Forelimb muscle (tissue), 1 donor: ENCODE measurements at places on chromosomes 16 and 17. TPM values are rescaled to one million over a fixed set of nuclear protein-coding genes. Genes with fewer than 3 reads are reported as not detected.

- DNase-seq = no peak
These were observed 69.7 kb upstream of the DNAJA2 start for GRCh38 chr16:47043200-47043599.

DNA sequence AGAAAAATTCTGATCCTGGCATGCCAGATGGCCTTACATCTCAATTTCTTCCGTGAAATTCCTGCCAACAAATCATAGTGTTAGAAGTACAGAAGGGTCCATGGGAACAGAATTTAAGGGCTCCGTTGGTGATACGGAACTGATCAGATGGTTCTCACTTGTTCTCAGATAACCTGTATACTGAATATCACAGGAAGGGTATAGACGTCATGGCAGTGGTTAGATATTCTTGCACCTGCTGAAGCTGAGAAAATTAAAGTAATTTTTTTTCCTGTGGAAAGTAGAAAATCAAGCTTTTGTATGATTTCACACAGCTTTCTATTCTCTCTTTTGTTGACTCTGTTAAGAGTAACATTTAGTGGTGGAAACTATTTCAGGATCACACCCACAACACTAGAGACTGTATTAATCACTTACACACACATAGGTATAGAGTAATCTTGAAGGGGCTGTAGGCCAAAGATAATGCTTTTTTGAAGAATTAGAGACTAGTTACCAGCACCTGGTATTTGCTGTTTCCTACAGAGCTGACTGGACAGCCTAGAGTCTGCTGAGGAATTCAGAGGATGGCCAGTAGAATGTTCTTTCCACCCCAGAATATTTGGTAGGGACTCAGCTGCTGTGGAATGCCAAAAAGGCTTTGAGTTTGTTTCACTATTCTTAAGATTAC is 7.5 kb downstream of the TENT4B start:
- no peak for DNase-seq

GRCh38 chr17:35536664-35537171 is 760 bp downstream of the SLFN12L start:
- DNase-seq = no peak

DNA sequence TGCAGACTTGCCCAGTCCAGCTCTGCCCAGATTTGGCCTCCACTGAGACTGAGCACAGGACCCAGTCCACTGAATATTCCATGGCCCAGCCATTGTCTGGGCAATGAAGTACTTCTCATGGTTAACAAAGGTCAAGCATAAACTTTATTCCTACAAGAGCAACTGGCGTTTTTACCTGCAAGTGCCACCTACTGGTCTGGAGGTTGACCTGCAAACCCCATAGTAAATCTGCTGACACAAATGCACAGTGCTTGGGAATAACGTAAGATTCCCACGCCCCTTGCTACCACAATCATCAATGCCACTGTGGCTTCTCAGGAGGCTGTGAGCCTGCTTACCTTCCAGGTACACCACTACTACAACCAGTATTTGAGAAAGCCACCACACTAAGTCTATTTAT is 170.2 kb downstream of the CEP112 start:
- DNase-seq = no peak

DNA sequence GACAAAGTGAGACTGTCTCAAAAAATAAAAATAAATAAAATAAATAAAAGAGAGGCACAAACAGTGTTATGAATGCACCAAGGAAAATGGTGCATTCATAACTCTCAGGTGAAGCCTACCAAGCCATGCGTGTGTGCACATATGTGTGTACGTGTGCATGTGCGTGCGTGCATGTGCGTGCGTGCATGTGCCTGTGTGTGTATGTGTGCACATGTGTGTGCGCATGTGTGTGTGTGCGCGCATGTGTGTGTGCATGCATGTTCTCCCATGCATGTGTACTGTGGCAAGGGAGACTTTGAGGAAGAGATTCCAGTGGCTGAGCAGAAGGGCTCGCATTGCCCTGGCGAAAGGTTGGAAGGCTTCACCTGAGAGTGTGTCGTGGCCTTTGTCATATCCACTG is 4.7 kb downstream of the SPN start:
- no peak for DNase-seq

DNA sequence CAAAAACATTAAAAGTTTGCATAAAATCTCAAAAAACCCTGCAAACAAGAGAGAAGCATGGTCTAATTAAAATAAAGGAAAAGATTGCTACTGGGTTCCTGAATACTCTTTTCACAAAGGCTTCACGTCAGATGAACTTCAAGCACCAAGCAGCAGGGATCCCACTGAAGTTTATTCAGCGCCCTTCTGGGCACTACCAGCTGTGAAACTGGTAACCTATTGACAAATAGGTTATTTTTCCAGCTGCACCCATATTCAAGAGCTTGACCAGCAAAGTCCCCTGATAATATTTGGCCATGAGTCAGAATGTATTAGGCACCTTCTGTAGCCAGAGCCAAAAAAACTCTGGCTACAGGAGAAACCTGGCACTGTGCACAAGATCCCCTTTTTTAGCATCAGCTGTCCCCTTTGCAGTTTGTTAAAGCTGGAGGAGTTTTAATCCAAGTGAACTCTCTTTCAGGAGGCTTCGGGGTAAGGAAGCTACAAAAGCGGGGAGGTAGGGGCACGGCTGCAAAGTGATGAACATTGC is 60.3 kb downstream of the GRIN2A start:
- no peak for DNase-seq

DNA sequence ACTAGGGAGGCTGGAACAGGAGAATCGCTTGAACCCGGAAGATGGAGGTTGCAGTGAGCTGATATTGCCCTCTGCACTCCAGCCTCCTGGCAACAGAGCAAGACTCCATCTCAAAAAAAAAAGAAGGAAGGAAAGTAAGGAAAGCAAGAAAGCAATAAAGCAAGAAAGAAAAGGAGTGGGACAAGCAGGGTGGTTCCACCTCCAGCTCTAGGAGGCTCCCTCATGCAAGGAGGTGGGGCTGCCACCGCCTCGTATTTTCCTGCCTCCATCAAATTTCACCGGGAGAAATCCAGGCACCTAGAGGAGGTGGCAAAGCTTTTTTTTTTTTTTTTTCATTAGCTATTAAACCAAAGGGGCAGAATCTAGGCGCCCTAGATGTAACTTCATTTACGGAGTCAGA is 1.0 kb downstream of the CYB561 start:
- DNase-seq = no peak

- no peak for DNase-seq
These were observed 17.8 kb upstream of the RNPS1 start for GRCh38 chr16:2285731-2286191.

DNA sequence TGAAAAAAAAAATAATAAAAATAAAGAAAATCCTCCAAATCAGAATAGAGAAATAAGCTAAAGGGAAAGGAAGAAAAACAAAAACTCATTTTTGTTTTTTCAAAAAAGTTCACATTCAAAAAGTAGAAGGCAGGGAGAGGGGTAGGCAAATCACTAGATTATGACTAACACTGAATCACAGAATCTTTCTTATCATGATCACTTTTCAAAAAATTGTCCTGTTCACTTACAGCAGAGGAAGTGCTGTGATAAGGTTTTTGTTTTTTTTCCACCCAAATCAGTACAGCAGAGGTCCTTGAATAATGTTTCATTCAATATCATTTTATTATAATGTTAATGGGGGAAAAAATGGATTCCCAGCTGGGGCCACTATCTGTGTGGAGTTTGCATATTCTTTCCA is 106.4 kb downstream of the CA4 start:
- DNase-seq = no peak

DNA sequence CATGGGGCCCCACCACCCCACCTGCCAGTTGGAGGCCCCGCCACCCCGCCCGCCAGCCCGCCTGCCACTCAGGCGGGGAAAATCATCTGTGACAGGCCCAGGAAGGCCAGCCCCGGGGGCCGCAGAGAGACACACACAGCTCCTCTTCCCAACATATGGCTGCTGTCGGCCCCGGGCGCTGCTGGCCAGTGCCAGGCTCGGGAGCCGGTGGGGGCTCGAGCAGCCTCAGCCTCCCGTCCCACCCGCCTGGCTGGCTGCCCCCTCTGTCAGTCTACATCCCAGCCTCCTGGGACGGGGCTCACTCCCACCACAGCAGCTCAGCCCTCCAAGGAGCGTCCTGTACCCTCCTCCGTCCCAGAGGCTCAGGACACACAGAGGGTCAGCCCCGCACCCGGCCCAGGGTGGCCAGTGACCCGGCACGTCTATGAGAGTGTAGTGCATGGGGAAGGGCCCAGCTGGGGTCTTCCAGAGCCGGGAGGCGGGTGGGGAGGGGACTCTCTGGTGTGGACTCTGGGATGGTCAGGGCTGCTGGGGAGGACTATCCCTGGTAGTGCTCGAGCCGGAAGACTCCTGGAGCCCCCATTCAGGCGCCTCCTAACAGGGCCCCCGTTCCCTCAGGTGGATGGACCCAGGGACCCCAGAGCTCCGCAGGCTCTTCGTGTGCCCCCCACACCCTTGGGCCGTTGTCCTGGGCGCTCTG is 3.6 kb upstream of the PRR35 start:
- no peak for DNase-seq

GRCh38 chr16:46649588-46650253 is 28.5 kb upstream of the SHCBP1 start:
- DNase-seq = peak; percentile 65

GRCh38 chr17:37836593-37836992 is 87.6 kb upstream of the TBC1D3K start:
- no peak for DNase-seq

GRCh38 chr17:27896701-27897100 is 3.5 kb upstream of the LYRM9 start:
- no peak for DNase-seq

DNA sequence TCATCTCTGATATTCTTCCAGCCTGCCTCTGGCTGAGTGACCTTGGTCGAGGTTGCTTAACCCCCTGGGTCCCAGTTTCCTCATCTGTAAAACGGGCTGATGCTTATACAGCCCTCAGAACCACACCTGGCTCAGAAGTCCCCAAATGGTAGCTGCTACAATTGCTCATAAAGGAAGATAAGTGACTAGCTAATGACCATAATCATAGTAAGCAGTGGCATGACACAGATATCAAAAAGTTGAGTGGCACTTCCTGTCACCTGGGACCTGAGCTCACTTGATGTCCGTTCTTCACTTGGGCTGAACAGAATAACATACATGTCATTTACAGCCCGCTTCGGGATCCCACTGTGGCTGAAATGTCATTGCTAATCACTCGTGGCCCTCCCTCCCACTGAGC is 1.8 kb downstream of the MGRN1 start:
- no peak for DNase-seq

- no peak for DNase-seq
These were observed 7.0 kb upstream of the ADAM11 start for GRCh38 chr17:44751806-44752205.

DNA sequence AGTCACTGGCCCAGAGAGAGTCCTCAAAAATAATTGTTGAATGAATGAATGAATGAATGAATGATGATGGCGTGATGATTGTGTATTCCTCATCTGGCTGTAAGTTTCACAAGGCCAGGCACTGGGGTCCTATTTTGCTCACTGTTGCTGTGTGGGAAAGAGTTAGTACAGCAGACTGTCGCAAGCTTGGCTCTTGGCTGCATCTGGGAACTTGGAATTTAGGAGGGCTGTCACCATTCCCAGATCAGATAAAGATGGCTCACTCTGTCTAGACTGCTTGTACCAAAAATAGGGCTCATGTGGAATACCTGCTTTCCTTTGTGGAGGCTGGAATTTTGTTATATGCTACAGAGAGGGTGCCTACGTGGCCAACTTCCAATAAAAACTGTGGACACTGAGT is 530.6 kb downstream of the WWOX start:
- no peak for DNase-seq

DNA sequence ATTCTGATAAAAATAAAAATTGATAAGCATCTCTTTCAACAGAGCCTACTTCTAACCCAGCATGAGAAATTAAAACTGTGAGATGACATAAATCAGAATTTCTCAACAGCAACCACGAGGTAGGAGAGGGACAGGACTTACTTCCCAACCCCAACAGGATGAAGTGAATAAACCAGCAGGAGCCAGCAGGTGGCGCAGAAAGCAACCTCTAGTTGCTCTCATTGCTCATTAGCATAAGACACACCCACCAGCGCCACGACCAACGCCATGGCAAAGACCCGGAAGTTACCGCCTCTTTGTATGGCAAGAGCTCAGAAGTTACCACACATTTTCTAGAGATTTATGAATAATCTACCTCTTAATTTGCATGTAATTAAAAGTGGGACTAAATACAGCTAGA is 189.4 kb upstream of the CDH8 start:
- no peak for DNase-seq

GRCh38 chr16:66910175-66910940 is 8.3 kb downstream of the CDH16 start:
- DNase-seq = no peak

GRCh38 chr17:37772982-37773381 is 28.1 kb upstream of the HNF1B start:
- DNase-seq = no peak

GRCh38 chr16:29994600-29995323 is 655 bp downstream of the HIRIP3 start:
- no peak for DNase-seq

GRCh38 chr17:66462010-66462409 is 159.6 kb downstream of the PRKCA start:
- no peak for DNase-seq

GRCh38 chr17:82050761-82051641 is 610 bp downstream of the RFNG start:
- DNase-seq = no peak

DNA sequence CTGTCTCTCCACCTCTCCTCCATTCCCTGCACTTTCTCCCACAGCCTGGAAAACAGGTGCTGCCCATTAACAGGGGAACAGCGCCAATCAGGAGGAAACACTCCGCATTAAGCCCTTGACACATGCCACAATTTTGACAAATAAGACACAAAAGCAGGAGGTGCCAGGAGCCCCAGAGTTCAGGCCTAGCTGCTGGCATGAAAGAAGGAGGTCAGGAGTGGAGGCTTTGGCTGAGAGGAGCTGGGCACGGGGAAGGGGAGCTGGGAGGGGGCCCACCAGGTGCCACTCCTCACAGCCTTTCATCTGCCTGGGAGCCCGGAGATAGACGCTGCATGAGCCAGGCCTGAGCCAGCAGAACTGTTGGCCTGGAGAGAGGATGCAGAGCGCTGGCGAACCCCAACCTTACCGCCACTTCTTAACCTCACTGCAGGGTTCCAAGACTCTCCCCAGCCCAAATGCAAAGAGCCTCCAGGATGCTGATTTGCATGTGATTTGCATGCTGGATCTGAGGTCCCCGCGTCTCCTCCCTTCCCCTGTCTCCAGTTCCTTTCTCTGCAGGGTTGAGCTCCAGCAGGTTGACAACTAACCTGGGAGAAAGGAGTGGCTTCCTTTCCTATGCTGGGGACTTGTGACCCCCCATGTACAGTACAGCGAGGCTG is 139.8 kb upstream of the SDK2 start:
- DNase-seq = no peak

- no peak for DNase-seq
These were observed 93.2 kb downstream of the CACNG3 start for GRCh38 chr16:24349320-24349719.

Gene SMIM36
- 0.15 TPM for polyA plus RNA-seq

Gene CRISPLD2
- 6.0 TPM for polyA plus RNA-seq

Gene CDK5R1
- 8.5 TPM for polyA plus RNA-seq

Gene TAF1C
- polyA plus RNA-seq = 26.1 TPM

Gene GRIN2C
- polyA plus RNA-seq = 0.71 TPM

Gene DEXI
- polyA plus RNA-seq = 56.9 TPM

Gene HIC1
- 34.5 TPM for polyA plus RNA-seq

Gene CTRB2
- not detected for polyA plus RNA-seq

Gene KRTAP2-2
- polyA plus RNA-seq = not detected

Gene KRTAP16-1
- not detected for polyA plus RNA-seq

Gene BRIP1
- 3.8 TPM for polyA plus RNA-seq

Gene ITGAL
- 2.5 TPM for polyA plus RNA-seq

Gene GAST
- not detected for polyA plus RNA-seq

Gene CACNG5
- polyA plus RNA-seq = not detected

Gene SLC35G6
- polyA plus RNA-seq = 0.15 TPM

Gene PRDM7
- polyA plus RNA-seq = not detected

Gene RHOT1
- 32.8 TPM for polyA plus RNA-seq
